ENCODE measurements at places on chromosomes 13 and 19.

- DNase-seq = no peak
These were observed 70.7 kb downstream of the SPACA7 start for GRCh38 chr13:112446867-112447266.

DNA sequence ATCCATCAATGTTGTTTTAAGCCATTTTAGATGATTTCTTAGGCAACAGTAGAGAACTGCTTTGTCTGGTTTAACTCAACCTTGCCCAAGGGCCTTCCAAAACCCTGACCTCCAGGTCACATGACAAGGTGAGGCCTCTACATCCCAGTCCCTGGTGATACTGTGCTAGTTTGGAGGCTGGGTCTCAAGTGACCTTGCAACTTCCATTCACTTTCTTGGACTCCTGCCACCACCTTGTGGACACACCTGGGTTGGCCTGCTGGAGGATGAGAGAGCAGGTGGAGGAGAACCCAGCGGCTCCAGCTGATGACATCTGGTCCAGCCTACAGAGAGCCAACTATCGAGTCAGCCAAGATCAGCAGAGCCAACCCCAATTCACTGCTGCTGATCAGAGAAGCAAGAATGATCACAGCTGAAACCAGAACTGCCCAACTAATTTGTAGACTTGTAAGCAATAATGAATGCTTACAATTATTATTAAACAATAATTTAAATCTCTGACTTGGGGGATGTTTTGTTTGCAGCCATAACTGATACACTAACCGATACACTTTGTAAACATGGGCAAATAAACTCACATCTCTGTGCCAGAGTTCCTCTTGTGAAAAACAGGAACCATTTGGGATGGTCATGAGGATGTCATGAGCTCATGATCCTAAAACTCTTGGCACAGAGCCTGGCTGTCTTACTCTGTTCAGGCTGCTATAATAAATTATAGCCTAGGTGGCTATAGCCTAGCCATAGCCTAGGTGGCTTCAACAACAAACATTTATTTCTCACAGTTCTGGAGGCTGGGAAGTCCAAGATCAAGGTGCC lies 11.5 kb downstream of the FAM187B start:
- DNase-seq = peak; percentile 11

DNA sequence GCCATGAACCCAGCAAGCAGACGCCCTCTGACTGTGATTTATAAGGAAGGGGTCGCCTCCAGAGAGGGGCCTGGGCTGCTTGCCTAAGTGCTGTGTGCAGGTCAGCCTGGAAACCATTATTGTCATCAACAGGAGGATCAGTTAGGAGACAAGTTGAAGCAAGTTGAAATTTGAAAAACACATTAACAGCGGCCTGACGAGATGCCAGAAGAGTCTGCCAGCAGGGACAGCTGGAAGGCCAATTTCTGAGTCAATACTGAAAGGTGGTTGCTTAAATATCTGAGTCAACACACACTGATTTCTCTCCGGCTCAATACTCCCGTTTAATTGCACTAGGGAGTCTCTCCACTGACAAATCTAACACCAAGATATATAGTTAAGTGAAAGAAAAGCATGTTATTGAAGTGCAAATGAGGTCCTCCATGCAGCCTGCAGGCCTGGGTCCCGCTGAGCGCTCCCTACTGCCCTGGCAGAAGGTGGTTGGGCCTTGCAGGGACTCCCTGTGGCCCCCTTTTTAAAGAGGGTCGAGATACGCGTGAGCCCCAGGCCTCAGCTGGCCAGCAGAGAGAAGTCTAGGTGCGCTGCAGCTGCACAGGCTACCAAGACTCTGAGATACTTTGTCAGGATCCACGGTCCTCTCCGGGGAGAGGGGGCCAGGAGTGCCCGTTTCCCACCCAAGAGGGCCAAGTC lies 91.1 kb downstream of the RNASEH2B start:
- DNase-seq = peak; percentile 7

GRCh38 chr13:32537580-32538142 lies 934 bp downstream of the N4BP2L2 start:
- DNase-seq = no peak

DNA sequence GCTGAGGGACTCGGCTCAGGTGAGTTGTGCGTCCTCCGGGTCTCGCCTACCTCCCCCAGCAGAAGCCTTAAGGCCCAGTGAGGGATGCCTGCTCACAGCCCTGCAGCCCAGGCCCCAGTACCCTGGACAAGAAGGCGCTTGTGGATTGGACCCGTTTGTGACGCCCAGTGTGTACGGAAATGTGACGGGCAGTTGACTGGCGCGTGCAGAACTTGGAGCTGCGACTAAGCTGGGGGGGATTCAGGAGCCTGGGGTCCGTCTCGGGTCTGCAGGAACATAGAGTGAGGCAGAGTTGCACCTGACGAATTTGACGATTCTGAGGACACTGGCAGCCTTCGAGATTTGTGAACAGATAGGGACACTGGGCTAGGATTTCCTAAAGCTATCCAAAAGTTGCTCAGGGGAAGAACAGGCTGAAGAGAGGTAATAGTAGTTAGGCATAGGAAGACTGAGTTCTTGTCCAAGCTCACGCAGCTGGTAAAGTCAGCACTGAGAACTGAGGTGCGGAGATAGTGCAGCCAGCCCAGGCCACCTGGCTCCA lies 519 bp downstream of the ZNF551 start:
- DNase-seq = no peak

DNA sequence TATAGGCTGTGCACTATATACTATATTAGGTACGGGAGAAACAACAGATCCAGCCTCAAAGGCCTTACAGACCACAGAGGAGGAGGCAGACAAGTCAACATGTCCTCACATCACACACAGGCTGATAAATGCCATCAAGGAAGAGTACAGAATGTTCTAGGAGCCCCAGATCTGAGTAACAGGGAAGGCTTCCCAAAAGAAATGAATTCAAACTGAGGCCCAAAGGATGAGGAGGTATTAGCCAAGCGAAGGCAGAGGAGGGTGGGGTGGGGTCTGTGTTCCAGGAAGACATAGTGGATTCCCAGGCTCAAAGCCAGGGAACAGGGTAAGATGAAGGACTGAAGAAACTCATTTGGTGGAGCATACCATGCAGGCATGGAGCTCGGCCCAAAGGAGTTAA lies 55.1 kb downstream of the RXFP2 start:
- DNase-seq = no peak

DNA sequence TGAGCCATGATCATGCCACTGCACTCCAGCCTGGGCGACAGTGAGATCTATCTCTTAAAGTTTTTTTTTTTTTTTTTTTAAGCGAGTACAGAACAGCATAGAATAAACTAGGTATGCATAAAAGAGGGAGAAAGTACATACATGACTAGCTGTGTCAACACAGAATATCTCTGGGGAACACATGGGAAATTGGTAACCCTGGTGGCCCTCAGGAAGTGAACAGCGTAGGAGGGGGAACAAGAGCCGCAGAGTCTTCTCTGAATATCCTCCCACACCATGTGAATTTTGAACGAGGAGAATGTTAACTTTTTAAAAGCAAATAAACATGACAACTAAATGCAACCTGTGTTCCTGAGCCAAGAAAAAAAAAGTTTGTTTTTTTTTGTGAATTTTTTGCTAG lies 15.2 kb downstream of the PHLDB3 start:
- DNase-seq = no peak

DNA sequence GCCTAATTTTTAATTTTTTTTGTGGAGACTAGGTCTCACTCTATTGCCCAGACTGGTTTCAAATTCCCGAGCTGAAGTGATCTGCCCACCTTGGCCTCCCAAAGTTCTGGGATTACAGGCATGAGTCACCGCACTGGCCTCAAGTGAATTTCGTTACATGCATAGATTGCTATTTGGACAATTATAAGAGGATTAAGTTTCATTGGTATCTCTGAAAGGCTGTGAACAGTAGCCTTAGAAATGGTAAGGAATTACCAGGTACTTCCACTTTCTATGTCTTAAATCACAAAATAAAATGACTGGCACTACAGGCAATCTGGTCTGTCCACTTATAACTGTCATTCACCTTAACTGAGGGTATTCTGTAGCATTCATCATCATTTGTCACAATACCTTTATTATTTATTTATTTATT lies 2.9 kb upstream of the CCDC9 start:
- no peak for DNase-seq

GRCh38 chr13:44191504-44192171 lies 182.0 kb upstream of the SERP2 start:
- peak; percentile 77 for DNase-seq

DNA sequence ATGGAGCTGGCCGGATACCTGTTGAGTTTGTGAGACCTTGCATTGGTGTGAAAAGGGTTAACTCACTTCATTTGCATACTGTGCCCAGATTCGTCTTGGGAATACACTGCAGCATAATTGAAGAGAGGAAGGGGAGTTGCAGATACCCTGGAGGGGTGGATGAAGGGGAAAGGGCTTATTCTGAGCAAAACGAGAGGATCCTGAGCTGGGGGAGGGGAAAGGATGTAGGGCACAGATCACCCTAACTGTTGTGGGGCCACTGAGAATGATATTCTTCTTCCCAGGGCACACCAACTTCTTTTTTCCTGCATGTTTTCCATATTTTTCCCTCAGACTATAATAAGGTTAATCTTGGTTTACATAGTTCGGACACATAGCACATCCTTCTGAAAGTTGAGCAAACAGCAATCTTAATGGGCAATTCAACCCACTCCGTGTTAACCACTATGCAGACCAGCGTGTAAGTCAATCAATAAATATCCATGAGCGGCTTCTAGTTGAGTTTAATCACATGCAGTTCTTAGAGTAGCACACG lies 11.7 kb upstream of the PTPRS start:
- DNase-seq = no peak
